Stimulated activated CD4-positive, alpha-beta T cell treated with anti-CD3 and anti-CD28 coated beads, Interleukin-2, amount 100 ng/mL, for 24 hours (primary cell): ENCODE measurements at places on chromosomes 4 and X.

DNA sequence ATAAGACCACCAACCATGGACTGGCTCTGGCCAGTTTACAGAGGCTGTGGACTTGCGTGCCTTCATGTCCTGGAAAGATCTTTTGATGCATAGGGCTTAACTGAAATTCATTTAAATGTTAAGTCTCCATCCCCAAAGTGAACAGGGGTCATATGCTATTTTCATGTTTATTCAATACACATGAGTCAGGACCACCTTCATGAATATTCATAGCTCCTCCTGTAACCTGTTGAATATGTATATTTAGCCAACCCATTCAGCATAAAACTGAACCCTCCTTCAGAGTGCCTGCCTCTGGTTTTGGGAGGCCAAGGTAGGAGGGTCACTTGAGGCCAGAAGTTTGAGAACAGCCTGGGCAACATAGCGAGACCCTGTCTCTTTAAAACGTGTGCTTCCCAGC is 7.1 kb downstream of the CTPS2 start:
- no peak for DNase-seq

DNA sequence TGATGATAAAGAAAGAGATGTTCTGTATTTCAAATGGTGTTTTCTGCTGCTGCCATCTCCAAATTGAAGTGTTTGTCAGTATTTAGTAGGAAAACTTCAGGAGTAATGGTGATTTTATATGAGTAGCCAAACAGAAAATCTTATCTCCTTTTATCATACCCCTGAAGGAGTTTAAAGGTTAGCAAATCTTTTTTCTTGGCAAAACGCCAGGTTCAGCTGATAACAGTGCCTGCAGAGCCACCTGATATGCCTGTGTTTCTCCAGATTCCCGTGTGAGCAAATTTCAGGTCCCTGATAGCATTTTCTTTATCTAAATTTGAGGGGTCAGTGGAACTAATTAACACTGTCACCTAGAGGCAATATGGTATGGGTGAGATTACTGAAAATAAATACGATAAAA is 65.8 kb upstream of the ETNPPL start:
- no peak for DNase-seq

DNA sequence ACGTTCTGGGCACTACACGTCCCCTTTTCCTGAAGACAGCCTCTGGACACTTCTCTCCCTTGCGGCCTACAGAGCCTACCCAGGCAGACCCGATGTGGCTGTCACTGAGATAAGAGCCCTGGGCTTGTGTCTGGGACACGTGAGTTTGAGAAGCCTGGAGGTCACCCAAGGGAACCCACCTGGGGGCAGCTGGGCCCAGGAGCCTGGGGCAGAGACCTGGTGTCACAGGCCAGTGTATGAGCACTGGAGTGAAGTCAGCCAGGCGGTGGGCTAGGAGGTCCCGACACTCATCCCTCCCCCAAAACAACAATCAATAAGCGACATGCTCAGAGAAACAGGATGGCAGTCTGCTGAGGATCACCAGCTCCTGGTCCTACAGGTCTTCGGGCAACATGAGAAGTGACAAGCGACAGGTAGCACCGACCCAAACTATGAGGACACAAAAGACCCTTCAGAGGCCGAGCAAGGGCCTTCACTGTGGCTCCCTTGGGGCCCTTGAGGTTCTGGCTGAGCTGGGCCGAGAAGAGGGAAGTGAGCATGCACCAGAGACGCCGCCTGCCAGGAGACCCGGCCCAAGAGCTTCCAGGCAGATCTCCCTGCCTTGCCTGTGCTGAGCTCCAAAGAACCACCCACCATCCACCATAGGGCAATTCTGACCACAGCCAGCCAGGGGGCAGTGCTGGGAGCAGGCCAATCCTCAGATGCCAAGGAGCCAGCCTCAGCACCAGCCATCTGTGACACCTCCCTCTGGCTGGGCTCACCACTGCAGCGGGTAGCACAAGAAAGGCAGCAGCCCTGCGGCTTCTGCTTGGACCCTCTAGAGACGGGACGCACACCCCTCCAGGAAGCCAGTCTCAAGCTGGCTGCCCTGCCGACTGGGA is 11.0 kb upstream of the DUSP9 start:
- DNase-seq: no peak

DNA sequence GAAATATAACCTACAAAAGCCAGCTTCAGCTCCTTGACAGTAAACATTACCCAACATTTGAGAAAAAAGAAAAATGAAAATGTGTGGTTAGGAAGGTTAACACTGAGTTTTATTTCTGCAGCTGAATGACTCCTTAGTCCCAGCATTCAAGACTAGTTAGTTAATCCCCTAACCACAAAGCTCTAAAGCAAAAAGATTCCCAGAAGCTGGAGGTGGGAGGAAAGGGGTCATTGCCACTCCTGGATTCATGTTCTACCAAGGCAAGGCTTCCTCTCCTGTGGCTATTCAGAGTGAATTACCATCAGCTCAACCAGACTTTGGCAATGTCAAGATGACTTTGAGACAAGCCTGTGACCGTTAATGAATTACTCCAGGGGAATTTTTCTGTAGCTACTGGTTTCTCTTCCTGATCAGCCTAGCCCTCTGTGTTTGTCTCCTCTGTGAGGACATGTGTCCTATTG is 63.6 kb downstream of the HADH start:
- DNase-seq: no peak

DNA sequence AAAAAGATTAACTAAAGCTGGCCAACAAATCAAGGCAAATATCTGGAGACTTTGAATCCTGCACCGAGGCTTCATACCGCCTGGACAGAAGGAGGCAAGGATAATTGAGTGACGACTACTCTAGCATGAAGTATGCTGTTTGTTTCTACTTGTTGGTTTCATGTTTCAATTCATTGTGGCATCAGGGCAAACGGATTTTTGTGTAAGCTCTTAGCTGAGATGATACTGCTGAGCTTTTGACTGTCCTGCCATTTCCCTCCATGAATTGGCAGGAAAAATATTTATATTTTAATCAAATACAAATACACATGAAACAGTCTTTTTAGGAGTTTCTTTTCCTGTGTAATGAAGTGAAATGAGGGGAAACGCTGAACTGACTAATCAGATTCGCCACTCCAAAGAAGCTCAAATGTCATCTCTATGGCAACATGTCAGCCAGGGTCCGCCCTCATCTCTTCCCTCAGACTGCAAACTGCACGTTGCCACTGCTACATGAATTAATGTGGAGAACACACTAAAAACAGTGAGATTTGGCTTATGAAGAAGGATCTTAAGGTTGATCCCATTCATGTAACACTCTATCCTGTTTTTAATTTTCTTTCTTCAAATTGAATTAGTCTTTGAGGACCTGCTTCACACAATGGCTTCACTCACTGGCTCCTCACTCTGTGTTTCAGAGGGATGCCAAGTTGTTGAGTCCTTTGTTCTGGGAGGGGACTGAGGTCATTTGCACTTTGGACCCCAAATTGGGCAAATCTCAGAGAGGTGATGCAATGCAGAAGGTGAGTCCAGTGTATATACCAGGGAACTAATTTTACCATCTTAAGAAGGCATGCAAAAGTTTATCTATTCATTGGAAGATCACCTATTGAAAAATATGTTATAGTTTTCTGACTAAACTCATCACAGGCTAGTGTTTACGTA is 149.6 kb upstream of the MID1 start:
- no peak for DNase-seq

DNA sequence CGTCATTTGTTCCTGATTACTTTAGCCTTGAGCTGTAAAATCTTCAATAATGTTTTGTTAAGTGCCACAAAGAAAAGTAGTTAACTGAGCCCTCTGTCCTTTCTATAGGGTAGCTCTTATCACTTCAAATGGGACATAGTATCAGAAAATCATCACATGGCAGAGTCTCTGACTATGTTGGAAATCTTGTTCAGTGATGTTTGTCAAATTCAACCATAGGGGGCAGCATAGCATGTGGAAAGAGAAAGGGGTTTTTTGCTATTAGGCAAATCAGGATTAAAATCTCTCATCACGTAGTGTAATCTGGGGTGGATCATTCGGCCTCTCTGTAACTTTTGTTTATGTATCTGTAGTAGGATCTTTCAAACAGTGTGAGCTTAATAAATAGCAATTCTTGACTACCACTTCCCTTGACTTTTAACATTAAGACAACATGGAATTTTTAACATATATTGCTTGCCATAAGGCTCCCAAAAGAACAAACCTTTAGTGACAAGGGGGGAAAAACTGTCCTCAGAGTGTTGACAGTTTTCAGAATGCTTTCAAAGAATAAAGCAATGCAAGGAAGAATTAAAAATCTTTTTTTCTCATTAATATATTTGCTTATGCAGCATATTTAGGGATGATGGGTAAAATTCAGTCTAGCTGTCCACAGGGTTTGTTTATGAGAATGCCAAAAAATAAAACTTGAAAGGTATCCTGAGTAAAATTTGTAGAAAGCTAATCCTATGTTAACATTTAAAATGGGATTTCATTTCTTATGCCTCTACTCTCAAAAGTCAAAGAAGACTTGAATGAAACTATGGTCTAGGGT is 127.2 kb downstream of the FBXW7 start:
- no peak for DNase-seq

- DNase-seq: peak; percentile 37
Observed at GRCh38 chr4:150297861-150298474, 219.7 kb downstream of the DCLK2 start.

- no peak for DNase-seq
Observed at GRCh38 chr4:25144870-25145481, 15.3 kb downstream of the SEPSECS start.

GRCh38 chr4:154720123-154720522 is 23.7 kb upstream of the LRAT start:
- no peak for DNase-seq

DNA sequence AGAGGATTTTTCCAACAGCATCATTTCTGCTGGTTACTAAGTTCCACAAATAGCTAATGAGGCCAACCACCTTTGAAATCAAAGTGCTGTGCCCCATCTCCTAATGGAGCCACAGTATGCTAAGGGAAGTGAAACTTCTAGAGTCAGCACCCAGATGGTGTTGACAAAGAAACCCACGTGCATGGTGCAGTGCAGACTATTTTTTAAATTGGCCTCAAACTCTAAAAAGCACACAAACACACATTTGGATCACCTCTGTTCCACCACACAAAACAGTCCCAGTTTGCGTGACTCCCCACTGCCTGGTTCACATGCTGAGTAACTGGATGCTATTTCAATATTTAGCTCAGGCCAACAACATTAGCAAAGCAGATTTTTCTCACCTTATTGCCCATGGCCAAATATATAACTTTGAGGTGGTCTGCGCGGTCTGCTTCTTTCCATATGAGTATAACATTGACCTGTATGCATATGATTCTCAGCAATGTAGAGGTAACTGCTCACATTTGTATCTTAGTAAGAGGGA is 69.9 kb downstream of the AMELX start:
- DNase-seq: no peak

DNA sequence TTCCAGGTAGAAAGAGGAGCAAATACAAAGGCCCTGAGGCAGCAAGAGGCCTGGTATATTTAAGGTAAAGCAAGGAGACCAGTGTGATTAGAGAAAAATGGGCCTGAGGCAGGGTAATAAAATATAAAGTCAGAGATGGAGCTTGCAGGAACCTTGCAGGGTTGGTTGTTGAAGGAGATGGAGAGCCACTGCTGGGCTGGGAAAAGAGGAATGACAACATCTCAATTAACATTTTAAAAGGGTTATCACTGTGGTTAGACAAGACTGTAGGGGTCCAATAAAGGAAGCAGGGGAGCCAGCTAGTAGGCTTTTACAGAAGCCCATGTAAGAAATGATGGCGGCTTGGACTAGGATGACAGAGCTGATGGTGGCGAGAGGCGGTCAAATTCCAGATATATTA is 205.5 kb upstream of the MBNL3 start:
- no peak for DNase-seq

GRCh38 chrX:19705196-19705769 is 182.1 kb downstream of the SH3KBP1 start:
- DNase-seq: no peak

DNA sequence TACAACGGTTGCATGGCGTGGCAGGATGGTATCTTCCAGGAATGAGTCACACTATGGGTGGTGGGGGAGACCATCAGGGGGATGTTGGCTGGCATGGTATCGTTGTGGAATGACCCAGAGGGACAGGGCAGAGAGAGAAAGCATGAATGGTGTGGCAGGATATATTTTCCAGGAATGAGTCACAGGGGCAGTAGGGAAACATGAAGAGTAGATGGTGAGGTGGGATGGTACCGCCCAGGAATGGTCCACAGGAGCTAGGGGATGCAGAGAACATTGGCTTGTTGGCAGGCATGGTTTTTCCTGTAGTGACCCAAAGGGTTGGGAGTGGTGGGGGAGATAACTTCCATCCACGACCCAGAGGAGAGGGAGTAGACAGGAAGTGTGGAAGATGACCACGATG is 62.4 kb downstream of the MAOA start:
- no peak for DNase-seq

- DNase-seq: no peak
Observed at GRCh38 chr4:131509521-131509920, 1639.6 kb upstream of the PCDH10 start.

DNA sequence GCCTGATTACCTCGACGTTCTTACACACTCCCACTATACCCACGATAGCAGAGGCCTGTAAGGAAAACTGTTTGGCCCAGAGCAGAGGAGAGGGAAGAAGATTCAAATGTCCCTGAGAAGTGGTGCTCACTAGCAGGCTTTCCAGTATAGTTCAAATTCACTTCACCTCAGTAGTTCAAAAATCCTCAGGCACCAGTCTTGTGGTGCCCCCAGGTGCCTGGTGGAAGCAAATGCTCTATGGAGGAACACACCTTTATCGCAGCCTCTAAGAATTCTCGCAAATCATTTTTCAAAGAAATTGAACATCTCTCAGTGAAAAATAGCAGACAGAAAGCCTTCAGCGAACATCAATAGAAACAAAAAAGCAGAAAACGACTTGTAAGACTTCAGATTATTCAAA is 12.2 kb upstream of the MTMR1 start:
- DNase-seq: no peak

DNA sequence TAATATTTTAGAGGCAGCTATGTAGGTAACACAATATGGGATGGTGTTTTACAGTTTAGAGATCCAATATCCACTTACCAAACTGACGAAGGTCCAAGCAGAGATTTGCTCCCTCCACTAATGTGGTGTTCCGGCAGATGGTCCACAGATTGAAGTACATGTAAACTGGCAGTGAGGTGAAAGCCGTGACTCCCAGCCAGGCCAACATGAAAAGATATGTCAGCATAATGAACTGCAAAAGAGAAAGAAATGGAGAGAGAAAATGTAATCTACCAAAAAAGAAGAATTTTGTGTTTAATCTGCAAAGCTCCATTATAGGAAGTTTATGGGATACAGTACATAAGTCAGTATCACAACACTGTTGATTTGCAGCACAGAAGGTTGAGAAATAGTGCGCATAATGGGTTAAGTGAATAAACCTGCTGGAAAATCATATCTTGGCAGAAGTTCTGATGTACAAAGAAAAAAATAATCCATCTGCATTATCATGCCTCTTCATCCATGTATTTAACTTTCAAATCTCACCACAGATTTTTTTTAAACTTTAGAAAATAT is 160.2 kb downstream of the GPM6A start:
- no peak for DNase-seq

DNA sequence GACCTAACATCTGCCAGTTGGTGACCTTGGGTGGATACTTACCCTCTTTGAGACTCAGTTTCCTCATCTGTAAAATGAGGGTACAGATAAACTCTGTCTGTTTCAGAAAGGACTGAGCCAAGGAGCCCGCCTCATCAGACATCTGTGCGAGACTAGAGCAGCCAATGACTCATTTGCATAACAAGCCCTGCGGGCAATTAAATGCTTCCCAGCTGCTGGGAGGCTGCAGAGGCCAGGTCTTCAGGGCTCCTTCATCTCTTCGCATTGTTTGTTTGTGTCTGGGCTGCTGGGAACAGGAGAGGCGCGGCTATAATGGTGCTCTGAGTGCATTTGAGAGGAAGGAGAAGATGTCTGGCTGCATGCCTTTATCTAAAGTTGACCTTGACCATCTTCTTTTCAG is 85.0 kb downstream of the ADRA2C start:
- no peak for DNase-seq
